ENCODE measurements at places on chromosomes 3 and 15.

DNA sequence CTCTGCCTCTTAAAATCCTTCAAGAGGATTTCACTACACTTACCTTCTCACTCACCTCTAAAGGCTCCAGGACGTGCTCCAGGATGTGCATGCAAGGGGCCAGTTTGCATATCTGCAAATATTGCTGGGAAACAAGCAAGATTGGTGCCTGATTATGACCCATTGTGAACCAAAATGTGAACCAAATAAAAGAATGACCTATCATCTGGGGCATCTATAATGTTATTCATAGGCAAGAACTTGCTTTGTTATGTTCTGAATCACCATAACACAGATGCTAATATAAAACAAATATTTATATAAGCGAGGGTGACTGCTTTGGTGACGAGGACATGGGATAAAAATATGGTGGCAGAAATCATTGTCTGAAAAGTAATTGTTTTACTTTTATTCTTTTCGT is 5.5 kb downstream of the IL12A start:
- no peak for DNase-seq

- DNase-seq = no peak
Observed at GRCh38 chr3:185397676-185398075, 34.7 kb downstream of the MAP3K13 start.

- no peak for DNase-seq
Observed at GRCh38 chr3:149575213-149575960, 82.4 kb downstream of the WWTR1 start.

- no peak for DNase-seq
Observed at GRCh38 chr15:90412356-90413194, 24.5 kb downstream of the IQGAP1 start.

DNA sequence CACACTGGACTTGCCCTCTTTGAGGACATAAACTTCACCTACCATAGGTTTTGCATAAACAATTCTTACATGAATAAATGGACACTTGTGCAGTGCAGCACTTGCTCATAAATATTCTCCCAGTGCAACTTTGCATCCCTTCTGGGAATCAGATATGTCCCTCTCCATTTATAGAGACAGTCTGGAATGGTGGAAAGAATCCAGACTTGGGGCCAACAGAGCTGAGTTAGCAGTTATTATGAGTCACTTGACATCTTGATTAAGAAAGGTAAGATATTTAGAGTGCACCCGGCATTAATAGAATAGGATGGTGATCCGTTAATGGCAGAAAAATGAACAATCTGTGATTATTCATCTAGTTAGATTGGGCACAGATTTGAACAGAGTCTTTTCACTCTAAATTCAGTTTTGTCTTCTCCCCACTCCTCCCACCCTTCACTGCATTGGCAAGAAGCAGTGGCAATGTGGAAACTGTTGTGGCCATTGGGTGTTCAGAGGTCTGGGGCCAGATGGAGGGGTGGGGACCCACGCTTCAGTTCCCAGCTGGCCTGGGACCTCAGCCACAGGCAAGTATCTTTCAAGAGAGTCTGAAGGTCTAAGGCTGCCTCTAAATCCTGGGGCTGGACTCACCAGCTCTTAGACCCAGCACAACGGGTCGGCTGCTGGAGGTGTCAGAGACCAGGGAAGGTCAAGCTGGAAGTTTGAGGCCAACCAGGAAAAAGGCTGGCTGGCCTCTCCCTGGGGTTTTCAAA is 58.9 kb upstream of the KY start:
- DNase-seq = no peak

- DNase-seq = no peak
Observed at GRCh38 chr3:141275032-141275422, 43.4 kb downstream of the PXYLP1 start.

All from stimulated activated CD8-positive, alpha-beta memory T cell treated with anti-CD3 and anti-CD28 coated beads, Interleukin-7, amount 100 ng/mL, for 1 hour (primary cell).